ENCODE measurements at places on chromosomes 6 and 20.

DNA sequence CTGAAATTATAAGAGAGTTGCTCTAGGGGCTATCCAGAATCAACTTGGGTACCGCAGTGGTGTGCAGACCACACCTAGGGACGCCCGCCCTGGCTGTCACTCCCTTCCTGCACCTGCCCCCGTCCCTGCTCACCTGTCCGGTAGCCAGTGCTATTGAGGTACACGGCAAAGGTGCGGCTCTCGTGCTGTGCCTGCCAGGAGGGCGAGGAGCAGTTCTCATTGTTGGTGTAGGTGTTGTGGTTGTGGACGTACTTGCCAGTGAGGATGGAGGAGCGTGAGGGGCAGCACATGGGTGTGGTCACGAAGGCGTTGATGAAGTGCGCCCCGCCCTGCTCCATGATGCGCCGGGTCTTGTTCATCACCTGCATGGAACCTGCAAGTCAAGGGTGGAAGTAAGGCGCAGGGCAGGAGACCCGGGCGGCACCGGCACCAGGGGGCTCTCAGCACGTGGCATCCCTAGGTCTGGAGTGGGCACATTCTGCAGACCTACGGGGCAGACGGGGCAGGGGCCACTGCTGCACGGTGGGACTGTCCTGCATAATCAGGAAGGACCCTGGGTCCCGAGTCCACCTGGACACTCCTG, 48.6 kb downstream of the SULF2 start:
- no peak for DNase-seq

DNA sequence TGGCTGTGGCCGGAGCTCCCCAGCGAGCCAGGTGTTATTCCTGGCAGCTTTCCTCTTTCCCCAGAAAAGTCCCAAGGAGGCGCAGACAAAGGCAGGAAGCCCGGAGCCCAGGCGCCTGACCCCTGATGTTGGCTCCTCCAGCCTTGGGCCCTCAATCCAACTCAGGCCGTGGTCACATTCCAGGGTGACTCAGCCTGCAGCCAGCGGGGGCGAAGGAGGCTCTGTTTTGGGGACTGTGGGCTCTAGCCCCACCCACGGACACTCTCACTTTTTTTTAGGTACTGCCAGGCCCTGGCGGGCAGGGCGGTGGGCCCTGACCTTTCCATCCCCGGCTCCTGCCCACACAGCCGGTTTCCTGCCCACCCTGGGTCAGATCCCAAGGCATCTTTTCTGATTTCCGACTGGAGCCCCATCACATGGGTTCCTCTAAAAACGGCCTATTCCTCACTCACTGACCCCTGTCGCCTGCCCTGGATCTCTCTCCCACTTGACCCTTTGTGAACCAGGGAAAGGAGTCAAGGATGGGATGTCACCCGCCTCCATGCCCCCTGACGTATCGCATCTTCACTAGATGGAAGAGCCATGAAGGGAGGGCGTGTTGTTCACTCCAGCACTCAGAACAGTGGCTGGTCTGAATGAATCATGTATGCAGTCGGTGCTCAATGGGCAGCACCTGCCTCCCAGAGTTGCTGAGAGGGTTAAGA, 5.5 kb downstream of the PTGIS start:
- peak; percentile 97 for DNase-seq

GRCh38 chr6:43734294-43734665, 35.7 kb upstream of the VEGFA start:
- no peak for DNase-seq

- DNase-seq, result peak; percentile 98
Observed at GRCh38 chr6:44223319-44224028, at the start of gene SLC29A1. Gene SLC29A1 (plus strand): TSS chr6:44223595. CDS start chr6:44227314, 3,719 bp downstream.

DNA sequence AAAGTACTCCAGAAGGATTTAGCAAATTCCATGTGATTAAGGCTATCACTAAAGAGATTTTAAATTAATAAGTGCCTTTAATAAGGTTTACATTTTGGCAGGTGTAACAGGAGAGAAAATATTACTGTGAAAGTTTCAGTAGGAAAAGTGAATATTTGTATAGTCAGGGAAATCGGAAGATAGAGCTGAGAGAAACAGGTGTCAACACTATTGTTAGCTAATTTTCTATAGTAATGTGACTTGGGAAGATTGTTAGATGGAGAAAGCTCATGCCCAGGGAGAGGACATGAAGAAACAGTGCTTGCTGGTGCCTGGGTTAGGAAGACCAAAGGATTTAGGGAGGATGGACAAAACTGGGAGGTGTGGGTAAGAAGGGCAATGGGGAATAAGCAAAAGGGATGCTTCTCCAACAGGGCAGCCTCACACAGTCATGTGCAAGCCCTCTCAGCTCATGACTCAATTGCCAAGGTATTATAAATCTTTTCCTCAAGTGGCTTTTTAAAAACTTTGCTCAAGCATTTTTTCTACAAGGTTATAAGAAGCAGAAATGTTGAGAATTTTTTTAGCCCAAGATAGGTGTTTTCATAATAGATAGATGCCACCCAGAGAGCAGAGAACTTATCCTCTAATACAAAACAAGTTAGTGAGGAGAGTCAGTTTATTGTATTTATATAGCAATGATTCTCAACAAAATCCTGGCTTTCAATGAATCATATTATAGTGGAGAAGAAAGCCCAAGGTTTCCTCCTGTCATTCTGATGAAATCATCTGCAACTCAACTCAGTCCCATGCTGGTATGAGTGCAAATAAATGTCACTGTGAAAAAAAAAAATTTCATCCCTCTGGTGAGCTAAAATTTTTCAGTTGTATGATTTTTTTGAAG, 325.2 kb upstream of the NT5E start:
- no peak for DNase-seq

- DNase-seq, result peak; percentile 85
Observed at GRCh38 chr20:34579191-34579978, 20.9 kb downstream of the MAP1LC3A start.

GRCh38 chr6:14211562-14211942, 94.0 kb downstream of the CD83 start:
- peak; percentile 7 for DNase-seq
